ENCODE measurements at places on chromosomes 1 and 21.

DNA sequence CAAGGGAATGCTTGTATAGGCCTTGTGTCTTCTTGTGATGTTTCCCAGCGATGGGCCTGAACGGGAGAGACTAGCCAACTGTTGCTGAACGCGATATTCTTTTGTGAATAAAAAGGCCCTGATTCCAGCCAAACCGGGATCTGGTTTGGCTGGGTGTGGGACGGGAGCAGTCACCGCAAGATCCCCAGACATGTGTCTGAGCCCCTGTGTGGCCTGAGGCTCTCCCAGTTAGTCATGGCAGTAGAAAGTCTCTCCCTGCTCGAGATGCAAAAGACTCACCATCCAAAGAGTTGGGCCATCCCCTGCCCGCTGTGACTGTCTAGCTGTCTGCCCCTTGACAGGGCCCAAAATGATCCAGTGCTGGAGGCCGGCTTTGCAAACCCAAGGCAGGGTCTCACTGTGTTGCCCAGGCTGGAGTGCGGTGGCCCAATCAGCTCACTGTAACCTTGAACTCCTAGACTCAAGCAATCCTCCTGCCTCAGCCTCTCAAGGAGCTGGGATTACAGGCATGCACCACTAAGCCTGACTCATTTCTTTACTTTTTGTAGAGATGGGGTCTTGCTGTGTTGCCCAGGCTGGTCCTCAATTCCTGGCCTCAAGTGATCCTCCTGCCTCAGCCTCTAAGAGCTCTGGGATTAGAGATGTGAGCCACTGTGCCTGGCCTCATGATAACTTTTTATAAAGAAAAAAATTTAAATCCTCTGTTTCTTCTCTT, 56.4 kb downstream of the KIF26B start:
- DNase-seq, result no peak

GRCh38 chr1:181206513-181206912, 118.0 kb downstream of the IER5 start:
- DNase-seq, result no peak

DNA sequence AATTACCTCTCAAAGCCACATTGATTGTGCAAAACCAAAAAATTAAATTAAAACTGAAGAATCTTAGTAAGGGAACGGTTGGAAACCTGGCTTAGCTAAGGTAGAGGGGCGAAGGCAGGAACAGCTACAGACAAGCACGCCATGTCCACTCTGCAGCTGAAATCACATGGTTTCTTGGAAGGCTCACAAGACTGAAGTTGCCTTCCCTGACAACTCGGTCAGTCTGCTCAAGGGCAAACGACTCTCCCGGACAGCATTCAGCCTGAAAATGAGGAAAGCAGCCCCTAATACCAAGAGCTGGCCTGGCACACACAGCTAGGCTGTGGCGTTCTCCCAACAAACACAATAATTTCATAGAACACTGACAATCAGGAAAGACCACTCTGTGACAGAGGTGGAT, 22.7 kb upstream of the BECN2 start:
- DNase-seq, result no peak

DNA sequence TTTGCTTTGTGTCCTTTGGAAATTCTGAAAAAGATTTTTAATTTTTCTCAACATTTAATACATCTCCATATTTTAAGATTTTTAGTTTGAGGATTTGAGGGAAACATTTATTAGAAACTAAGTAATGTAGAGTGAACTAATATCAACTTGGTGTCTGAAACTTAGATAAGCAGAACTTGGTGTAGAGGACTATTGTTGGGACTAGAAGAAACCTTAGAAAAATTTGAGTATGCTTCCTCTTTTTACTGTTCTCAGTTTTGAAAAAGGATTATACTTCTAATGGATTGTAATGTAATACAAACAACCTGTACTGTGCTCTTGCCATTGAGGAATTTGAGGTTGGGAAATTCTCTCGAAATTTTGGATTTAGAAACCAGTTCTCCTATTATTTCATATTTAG, 2.4 kb downstream of the FNBP1L start:
- DNase-seq, result no peak

DNA sequence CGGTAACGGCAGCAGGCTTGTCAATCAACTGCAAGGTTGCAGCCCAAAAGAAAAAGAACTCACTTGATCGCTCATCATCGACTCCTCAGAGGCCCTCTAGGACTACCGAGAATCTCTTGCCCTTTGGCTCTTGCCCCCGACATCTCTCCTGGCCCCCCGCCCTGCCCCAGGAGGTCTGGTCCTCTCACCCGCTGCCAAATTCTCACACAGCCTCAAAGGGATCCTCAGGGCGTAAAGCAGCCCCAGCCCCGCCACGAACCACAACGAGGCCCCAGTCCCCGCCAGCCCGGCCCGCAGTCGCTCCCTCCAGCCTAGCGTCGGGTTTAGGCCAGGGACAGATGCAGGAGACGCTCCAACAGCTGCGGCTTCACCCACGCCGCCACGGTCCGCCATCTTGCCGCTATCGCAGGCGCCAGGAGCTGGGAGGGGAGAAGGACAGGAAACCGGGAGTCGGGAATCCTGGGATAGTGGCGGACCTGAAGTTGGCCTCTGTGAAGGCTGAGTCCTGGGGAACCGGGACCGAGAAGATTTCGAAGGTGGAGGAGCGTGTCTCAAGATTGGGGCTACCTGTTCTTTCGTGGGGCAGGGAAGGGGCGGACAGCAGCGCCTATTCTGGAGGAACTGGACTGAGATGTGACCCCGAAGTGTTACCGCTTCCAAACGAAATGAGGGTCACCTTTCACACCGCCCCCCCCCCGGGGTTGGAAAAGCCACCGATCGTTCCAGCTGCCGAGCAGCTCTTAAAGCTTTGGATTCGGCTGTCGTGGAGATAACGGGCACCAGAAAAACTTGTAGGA, at the start of gene ST7L:
Gene ST7L (minus strand): TSS at position 421 of the 797 bp plus-strand sequence. CDS start 28 bp downstream, at position 393.
- DNase-seq, result peak; percentile 54

DNA sequence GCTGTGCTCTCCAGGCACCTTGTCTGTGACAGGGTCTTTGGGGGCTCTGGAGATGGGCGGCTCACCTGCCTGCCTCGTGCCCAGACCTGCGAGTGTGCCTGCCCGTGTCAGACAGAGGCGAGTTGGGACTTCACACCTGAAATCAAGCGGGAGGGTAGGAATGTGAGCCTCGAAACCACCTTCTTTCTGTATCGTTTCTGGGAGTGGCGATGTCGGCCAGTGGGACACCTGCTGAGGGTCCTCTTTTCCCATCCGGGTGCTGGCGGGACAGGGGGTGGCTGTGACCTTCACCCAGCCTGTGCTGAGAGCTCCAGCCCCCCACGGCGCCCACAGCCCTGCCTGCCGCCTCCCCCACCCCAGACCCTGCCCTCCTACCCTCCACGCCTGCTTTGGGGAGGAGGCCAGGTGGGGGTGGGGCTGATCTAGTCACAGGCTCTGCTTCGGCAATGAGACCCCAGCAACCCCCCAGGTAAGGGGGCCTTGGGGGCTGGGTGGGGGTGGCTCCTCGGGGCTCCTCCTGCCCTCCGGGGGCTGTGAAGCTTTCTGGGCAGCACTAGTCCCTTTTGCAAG, 15.6 kb upstream of the FAAP20 start:
- DNase-seq, result no peak

Measured in stimulated activated CD4-positive, alpha-beta T cell treated with anti-CD3 and anti-CD28 coated beads, Interleukin-2, amount 100 ng/mL, for 48 hours (primary cell).